ENCODE measurements at places on chromosomes 7 and 10.

DNA sequence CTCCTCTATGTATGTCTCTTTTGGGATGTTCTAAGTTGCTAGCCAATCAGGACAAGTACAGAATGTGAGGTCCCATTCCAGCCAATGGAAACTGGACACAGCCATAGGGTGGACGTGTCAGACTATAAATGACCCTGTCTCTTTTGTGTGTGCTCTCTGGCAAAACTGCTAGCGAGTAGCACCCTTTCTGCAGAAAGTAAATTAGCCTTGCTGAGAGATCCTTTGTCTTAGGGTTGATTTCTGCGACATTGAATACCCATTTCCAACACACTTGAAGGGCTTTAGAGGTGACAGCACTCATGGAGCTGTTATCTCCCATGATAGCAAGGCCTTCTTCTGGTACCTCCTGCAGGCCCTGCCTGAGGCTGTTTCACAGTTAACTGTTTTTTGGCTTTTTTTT, 107.5 kb downstream of the CCNY start:
- no peak for DNase-seq

- DNase-seq: no peak
Observed at GRCh38 chr7:44678101-44678470, 70.6 kb upstream of the ZMIZ2 start.

GRCh38 chr10:119316729-119317097, 109.3 kb downstream of the GRK5 start:
- peak; percentile 25 for DNase-seq

GRCh38 chr7:117047496-117047895, 94.2 kb downstream of the ST7 start:
- peak; percentile 70 for DNase-seq

- no peak for DNase-seq
Observed at GRCh38 chr7:34036051-34036920, 130.9 kb downstream of the BMPER start.

GRCh38 chr7:57651006-57651405, 201.0 kb downstream of the ZNF716 start:
- no peak for DNase-seq

GRCh38 chr7:17090751-17091150, 207.7 kb upstream of the AHR start:
- DNase-seq: peak; percentile 59

DNA sequence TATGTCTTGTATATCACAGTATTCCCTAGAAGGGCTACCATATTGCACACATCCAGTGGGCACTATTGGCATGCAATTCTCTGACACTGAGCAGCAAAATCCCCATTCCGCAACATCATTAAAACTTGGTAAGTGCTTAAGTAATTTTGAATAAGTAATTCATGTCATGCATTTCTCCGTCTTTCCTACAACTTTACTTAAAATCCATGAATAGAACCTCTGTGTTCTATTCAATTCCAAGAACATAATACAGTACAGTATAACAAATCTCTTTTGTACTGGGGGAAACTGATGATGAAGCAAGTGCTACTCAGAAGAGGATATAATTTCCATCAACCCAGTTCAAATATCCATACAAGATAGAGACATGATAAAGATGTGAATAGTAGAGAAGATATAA, 80.9 kb upstream of the SEMA3C start:
- DNase-seq: no peak

- no peak for DNase-seq
Observed at GRCh38 chr10:73902351-73902750, 8.6 kb upstream of the PLAU start.

GRCh38 chr10:58756130-58756719, 243.6 kb downstream of the BICC1 start:
- no peak for DNase-seq

GRCh38 chr7:28855538-28856217, 102.5 kb downstream of the TRIL start:
- DNase-seq: no peak

- no peak for DNase-seq
Observed at GRCh38 chr10:46305079-46305818, 18.5 kb downstream of the ANTXRL start.

- no peak for DNase-seq
Observed at GRCh38 chr7:131753620-131754222, 197.3 kb upstream of the PODXL start.

GRCh38 chr7:151038951-151039849, 9.1 kb upstream of the ASIC3 start:
- no peak for DNase-seq

DNA sequence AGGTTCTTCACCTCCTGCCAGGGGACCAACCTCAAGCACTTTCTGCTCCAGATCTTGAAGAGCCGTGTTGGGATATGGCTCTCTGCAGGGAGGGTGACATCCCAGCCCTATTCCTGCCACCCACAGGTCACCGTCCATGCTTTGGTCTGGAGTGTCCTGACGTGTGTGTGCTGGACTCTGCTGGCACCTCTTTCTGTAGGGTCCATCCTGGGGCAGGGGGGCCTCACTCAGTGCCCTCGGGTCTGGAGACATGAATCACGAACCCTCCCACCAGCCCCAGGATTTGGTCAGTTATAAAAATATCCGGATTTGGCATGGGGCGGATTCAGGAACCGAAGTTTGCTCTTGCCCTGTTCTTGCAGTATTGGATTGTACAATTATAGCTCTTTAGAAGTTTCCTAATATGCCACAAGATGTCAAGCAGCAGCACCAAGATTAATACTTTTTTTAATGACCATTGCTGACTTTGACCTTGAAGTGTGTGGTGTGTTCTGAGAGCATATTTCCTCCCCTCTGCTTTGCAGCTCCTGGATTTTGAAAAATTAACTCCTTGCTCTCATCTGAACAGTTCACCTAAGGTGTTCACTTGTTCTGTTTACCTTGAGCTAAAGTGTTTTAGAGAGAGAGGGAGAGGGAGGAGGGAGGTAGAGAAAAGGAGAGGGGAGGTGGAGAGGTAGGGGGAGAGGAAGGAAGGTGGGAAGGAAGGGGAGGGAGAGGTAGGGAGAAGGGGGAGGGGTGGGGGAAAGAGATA, 95.4 kb upstream of the SHH start:
- DNase-seq: no peak

DNA sequence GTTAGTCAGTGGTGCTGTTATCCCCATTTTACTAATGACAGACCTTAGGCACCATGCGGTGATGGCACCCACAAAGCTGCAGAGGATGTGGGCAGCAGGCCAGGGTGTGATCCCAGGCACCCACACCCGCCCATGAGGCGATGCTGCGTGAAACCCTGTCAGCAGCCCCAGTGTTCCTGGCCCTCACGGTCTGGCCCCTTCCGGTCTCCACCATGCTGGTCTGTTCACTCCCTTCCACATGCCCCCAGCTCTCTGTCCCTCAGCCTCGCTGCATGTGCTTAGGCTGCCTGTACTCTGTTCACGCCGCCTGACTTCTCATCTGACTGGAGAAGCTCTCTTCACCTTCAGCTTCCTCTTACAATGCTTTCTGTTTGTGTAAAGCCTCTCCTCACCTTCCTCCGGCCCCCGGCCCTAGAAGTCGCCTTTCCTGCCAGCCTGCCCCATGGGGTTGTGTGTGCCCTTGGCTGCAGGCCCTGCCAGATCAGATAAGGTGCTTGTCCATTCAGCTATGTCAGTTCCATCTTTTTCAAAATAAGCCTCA, 17.6 kb upstream of the ORAI2 start:
- DNase-seq: no peak

GRCh38 chr10:65355141-65355680, 1570.6 kb upstream of the LRRTM3 start:
- no peak for DNase-seq

DNA sequence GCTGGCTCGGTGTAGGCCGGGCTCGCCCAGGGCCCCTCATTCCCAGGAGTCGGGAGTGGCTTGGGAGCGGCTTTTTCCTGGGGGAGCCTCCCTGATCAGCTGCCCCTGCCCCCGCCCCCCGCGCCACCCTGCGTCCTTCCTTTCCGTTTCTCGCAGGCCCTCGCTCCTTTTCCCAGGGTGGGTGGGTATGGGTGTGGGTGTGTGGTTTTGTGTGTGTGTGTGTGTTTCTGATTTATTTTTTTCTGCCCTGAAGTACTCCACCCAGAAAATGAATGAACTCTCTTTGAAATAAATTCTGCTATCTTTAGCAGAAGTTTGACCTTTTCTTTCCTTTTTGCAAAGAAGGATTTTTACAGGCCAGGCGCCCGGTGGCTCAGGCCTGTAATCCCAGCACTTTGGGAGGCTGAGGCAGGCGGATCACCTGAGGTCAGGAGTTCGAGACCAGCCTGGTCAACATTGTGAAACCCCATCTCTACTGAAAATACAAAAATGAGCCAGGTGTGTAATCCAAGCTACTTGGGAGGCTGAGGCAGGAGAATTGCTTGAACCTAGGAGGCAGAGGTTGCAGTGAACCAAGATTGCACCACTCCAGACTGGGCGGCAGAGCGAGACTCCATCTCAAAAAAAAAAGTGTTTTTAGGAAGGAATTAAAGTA, 30.0 kb upstream of the AP5Z1 start:
- no peak for DNase-seq

DNA sequence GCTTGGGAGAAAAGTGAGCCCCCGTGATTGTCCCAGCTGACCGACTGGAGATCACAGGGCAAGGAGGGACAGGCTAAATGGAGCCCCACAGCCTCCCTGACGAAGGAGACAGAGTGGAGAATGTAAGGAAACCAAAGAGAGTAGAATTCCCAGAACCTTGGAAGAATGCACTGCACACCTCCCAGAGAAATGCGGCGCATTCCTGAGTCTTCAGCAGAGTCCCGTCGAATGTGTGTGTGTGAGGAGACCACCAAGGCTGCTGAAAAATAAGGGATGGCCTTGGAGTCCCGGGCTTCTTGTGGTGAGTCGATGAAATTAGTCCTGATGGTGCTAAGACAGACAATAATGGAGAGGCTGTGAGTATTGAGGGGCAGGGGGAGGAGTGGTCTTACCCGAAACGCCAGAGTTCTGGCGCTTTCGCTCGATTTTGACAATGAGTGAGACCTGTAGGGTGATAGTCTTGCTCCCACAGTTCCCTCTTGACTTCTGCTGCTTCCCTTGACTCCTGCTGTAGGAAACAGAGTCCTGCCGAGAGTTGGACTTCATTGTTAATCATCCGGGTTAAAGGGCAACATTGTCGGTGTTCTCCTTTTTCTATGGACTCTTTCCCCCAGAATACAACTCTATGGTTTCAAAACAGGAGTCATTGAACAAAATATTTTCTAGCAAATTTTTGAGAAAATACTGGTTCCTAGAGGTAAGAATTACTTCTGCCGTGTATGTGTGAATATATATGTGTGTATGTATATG, 103.2 kb downstream of the CNNM2 start:
- DNase-seq: no peak

DNA sequence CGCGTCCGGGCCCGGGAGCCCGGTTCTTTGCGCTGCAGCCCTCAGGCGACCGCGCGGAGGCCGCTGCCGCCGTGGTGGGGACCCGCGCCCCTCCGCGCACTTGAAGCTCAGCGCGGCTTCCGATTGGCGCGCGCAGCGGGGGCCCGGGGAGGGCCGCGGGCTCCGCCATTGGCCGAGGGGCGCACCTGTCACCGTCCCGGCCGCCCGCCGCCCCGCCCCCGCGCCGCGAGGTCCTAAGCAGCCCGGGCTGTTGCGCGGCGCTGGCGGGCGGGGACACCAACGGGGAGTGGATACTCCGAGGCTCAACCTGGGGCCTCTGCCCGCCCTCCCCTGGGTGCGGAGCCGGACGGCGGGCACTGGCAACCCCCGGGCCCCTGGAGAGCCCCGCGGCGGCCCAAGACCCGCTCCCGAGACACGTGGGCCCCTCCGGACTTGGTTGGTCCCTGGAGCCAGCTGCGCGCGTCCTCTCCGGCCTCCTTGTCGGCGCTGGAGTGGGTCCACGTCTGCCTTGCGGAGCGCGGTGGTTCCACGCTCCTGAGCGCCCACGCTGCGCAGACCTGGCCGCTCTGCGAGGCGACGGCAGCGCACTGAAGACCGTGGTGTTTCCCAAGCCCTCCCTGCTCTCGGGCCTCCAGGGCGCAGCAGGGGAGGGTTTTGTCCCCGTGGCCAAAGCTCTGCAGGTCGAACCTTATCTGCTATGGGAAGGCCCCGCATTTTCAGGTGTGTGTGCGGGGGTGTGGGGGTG, at the start of gene MNX1:
TSS of gene MNX1 (minus strand) at position 76 of the 745 bp plus-strand sequence. CDS start 313 bp downstream, outside the sequence.
- no peak for DNase-seq

DNA sequence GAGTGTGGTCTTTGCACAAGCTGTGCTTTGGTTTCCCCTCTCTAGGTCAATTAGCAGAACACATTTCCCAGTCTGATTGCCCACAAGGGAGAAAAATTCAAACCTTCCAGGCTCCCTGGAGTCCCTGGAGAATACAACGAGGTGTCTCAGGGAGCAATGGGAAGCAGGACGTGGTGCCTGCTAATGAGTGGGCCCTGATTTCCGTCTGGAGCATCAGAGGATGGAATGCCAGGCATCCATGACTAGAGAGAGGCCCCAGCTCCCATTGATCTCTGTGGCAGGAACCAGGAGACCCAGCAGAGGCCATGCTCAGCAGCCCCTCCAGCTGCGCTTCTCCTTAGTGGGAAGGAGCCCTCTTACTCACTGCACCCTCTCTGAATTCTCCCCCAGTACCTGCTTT, 33.2 kb upstream of the TLX1 start:
- no peak for DNase-seq

GRCh38 chr7:132438926-132439325, 137.3 kb downstream of the PLXNA4 start:
- no peak for DNase-seq

GRCh38 chr7:105808209-105808608, 68.2 kb downstream of the ATXN7L1 start:
- DNase-seq: no peak

DNA sequence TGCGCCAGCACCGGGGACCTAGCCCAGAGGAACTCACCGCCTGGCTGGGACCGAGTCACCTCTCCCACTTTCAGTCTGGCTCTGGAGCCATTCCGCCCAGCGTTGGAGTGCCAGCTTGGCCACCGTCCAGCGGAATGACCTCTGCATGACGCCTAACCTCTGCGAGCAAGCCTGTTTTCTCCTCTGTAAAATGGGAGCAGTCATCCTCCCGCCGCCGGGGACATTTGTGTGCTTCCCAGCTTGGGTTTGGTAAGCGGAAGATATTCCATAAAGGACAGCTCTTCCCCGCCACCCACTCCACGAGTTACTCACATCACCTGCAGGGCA, 1.3 kb upstream of the ZCCHC24 start:
- DNase-seq: no peak

DNA sequence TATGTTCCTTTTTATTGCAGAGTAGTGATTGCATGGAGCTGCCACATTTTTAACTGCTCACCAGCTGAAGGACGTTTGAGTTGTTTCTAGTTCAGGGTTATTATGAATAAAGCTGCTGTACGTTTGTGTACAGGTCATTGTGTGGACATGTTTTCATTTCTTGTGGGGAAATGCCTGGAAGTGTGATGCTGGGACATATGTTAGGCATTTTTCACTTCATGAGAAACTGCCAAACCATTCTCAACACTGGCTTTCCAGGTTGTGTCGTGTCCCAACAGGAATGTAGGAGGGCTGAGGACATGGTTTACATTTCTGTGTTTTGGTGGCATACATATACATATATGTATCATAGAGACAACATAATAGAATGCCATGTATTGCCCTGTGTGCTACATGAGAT, 73.0 kb downstream of the NEURL1 start:
- DNase-seq: no peak

- no peak for DNase-seq
Observed at GRCh38 chr10:77539147-77539935, 98.3 kb downstream of the KCNMA1 start.

- no peak for DNase-seq
Observed at GRCh38 chr10:128633864-128634540, 507.8 kb upstream of the MKI67 start.

- DNase-seq: no peak
Observed at GRCh38 chr7:67725423-67725822, 728.8 kb downstream of the TYW1 start.

- no peak for DNase-seq
Observed at GRCh38 chr7:96329241-96329640, 7.3 kb upstream of the SLC25A13 start.

Data from AG09319 (cell line).